ENCODE measurements at places on chromosomes 3 and 15. TPM values are rescaled to one million over a fixed set of nuclear protein-coding genes. Genes with fewer than 3 reads are reported as not detected.

GRCh38 chr15:83178869-83179325 is 28.7 kb downstream of the HDGFL3 start:
- no peak for DNase-seq

TGM4 gene
- total RNA-seq = not detected

DNA sequence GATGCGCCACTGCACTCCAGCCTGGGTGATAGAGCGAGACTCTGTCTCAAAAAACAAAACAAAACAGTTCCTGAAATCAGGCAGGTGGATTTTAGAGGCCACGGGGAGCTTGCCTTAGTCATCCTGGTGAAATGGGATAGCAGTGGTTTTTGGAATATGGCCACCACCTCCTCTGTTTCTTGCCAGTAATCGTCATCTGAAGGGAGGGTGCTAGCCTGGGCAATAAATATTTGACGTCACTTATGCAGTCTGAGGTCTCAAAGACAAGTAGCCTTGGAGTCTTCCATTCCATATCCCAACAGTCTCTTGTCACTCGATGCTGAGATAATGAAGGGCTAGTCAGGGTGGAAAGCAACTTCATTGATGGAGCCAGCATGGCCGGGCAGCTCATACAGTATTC is 55.2 kb downstream of the KCNAB1 start:
- no peak for DNase-seq

- no peak for DNase-seq
Observed at GRCh38 chr3:70951316-70951715, 632.2 kb downstream of the FOXP1 start.

CFAP20DC gene
- total RNA-seq = 0.71 TPM

- no peak for DNase-seq
Observed at GRCh38 chr3:185988080-185988815, 50.4 kb upstream of the TRA2B start.

CILP gene
- 10.2 TPM for total RNA-seq

DNA sequence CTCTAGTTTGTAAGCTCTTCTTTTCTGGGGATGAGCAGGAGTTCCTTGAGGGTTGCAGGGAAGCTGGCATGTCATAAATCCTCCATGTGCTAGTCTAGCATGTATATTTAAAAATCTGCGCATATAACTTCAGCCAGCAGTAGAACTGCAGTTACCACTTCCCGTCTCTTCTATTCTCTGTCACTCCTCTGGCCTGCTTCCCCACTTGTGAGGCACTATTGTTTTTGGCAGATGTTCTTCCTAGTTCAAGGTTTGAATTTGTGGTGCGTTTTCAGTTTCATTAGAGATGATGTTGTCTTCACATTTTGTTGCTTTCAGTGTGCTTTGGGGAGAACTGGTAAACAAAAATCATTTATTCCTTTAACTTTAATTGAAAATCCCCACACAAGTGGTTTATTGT is 169.1 kb upstream of the ZPLD1 start:
- no peak for DNase-seq

GRCh38 chr3:116474801-116475200 is 29.5 kb upstream of the LSAMP start:
- DNase-seq = no peak

- DNase-seq = no peak
Observed at GRCh38 chr15:45586125-45586524, 1.1 kb upstream of the BLOC1S6 start.

GRCh38 chr3:176037636-176038035 is 1159.6 kb downstream of the TBL1XR1 start:
- DNase-seq = no peak

GRCh38 chr3:149867563-149867962 is 54.5 kb downstream of the RNF13 start:
- no peak for DNase-seq

DNA sequence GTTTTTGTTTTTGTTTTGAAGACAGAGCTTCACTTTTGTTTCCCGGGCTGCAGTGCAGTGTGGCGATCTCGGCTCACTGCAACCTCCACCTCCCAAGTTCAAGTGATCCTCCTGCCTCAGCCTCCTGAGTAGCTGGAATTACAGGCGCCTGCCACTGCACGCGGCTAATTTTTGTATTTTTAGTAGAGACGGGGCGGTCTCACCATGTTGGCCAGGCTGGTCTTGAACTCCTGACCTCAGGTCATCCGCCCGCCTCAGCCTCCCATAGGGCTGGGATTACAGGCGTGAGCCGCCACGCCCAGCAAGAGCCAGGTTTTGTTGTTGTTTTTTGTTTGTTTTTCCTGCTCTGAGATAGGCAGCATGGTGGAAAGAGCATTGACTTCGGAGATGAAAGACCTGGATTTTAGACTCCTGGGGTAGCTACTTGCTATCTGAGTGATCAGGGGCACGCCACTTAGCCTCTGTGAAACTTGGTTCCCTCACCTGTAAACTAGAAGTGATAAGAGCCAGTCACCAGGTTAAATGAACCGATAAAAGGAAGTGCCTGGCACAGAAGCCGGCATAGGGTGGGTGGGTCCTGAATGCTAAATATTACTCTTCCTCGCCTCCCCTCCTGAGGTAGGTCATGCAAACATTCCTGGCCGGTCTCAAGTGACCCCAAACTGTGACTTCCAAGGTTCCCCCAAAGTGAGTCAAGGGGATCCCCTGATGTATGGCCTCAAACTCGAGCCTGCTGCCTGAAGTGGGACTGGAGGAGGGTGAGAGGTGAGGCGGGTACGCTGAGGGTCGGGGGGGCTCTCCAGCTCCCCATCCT is 62.9 kb upstream of the MCF2L2 start:
- DNase-seq = no peak

TPRA1 gene
- total RNA-seq = 38.8 TPM

DNA sequence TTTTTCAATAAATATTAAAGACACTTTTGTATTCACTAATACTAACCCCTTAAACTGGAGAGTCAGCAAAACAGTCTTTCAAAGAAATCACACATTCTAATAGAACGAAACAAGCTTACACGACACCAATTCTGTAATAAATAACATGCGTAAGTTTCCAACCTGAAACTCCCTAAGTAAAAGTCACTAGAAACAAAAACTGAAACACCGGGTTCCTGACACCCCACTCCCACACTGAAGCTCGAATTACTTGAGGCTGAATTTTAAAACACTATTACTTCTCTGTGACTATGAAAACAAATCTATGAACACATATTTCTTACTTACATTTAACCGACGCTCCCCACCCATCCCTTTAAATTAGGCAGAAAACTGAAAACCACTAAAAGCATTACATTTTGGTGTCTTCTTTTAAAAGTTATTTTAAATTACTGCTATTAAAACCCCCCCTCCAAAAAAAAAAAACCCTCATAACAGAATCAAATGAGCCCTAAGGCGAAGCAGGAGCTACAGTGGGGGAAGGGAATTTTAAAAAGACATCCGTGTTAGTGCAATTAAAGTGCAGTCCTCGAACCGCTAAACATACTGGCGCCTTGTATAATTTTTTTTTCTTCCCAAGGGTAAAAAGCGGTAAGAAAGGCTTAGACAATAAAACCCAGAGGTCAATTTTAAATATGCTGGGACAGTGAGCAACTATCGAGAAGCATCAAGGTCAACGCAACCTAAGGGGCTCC is 878 bp downstream of the SPPL2A start:
- no peak for DNase-seq

TMEM212 gene
- total RNA-seq = 5.2 TPM

GRCh38 chr15:98909968-98910885 is 97.4 kb downstream of the PGPEP1L start:
- no peak for DNase-seq

- DNase-seq = no peak
Observed at GRCh38 chr3:60839246-60839645, 412.0 kb downstream of the FHIT start.

ADAMTS17 gene
- 3.0 TPM for total RNA-seq

GRCh38 chr3:57077630-57078343 is 17.3 kb downstream of the SPATA12 start:
- DNase-seq = no peak

- no peak for DNase-seq
Observed at GRCh38 chr3:154780263-154780662, 299.9 kb upstream of the MME start.

DNA sequence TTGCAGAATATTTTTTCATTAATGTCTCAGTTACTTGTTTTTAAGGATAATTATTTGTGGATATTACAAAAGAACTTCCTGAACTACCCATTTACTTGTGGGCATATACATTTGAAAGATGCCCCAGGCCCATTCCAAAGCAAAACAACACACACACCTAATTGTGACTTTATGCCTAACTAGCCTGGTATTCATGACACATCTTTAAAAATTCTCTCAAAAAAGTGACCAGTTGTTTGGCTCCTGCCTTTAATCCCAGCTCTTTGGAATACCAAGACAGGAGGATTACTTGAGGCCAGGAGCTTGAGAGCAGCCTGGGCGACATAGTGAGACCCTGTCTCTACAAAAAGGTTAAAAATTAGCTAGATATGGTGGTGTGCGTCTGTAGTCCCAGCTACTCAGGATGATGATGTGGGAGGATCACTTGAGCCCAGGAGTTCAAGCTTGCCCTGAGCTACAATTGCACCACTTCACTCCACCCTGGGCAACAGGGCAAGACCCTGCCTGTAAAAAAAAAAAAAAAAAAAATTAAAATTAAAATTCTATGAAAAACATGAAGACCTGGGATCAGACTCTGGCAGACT is 51.7 kb upstream of the SLC4A7 start:
- no peak for DNase-seq

ITGA11 gene
- 2.7 TPM for total RNA-seq

DNA sequence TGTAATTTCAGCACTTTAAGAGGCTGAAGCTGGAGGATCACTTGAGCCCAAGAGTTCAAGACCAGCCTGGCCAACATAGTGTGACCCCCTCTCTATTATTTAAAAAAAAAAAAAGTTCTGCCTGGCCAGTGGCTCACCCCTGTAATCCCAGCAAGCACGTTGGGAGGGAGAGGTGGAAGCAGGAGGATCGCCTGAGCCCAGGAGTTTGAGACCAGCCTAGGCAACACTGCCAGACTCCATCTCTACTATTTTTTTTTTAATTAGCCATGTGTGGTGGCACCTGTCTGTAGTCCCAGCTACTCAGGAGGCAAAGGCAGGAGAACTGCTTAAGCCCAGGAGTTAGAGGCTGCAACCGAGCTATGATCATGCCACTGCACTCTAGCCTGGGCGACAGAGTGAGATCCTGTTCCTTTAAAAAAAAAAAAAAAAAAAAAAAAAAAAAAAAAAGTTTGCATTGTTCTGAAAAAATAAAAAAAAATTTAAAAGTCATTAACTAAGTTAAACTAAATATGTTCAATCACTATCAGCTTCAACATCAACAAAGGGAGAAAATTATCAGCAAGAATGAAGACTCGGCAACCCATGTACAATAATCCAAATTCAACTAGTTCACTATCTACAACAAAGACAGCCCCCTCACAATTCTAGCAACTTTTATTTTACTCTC is 1.9 kb downstream of the RAF1 start:
- peak; percentile 14 for DNase-seq

DNA sequence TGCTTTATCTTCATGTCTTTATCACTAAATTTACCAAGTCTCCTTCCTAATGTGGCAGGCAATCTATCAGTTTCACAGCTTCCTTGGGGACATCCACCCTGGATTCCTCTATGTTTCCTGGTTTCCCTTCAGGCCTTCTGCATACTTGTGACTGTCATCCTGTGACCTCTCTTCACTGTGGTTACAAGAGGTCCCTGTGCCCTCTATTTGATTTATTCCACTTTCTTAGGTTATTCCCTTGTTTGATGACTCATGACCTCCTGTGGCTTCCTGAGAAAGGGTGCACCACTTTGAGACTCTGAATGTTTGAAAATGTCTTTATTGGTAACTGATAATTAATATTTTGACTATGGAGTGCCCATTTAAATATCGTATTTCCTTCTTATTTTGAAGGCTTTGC is 60.5 kb upstream of the KY start:
- DNase-seq = no peak

PYGO1 gene
- total RNA-seq = 8.7 TPM

DNA sequence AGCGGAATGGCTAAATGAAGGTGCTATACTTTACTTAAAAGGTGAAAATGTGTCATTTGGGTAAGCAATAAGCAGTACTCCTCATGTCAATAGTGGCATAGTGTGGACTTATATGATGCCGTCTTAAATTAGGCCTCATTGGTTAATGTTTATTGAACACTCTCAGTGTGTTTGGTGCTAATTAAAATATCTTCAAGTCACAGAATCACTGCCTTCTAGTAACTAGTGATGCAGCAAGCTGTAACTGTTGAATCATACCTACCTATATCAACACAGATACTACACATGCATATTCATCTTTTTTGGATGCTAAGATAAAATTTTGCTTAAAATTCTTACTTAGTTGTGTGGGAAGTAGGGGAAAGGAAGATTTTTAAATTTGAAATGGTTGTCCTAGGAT is 30.7 kb downstream of the ARHGAP31 start:
- DNase-seq = no peak

- DNase-seq = no peak
Observed at GRCh38 chr15:72404356-72404755, 6.3 kb downstream of the TMEM202 start.

DNA sequence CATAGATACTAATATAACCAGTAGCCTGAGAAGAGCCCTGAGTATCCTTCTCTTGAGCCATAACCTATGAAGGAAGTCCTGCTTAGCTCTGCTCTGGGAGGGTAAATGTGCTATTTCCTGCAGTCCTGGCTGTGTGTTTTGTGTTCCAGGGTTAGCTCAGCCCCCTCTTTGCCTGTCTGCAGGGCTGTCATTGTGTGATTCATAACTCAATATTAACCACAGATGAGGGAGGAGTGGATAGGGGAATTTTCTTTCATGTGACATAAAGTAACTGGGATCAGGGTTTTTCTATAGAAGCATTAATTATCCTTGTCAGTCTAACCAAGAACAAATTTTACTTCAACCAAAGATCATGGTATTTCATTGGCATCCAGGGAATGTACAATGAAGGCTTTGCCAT is 183.3 kb upstream of the ZBTB20 start:
- no peak for DNase-seq

- no peak for DNase-seq
Observed at GRCh38 chr3:37511463-37511920, 337.1 kb upstream of the LRRFIP2 start.

BCL2A1 gene
- 124 TPM for total RNA-seq

DNA sequence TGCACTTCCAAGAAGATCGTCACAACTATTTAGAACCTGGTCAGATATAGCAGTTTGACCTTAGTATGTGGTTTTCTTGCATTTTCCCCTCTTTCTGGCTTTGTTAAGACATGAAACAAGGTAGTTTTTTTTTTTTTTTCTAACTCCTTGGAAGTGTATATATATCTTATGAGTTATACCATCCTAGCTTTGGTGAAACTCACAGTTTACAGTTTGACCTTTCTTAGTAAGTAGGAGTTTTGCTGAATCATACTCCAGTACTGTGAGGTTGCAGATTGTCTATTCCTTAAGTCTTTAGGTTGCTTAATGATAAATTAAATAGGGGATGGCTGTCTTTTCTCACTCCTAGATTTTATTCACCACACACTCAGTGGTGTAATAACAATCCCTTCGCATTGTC is 325.0 kb downstream of the RBMS3 start:
- no peak for DNase-seq
